ENCODE measurements at places on chromosomes 7 and 10.

DNA sequence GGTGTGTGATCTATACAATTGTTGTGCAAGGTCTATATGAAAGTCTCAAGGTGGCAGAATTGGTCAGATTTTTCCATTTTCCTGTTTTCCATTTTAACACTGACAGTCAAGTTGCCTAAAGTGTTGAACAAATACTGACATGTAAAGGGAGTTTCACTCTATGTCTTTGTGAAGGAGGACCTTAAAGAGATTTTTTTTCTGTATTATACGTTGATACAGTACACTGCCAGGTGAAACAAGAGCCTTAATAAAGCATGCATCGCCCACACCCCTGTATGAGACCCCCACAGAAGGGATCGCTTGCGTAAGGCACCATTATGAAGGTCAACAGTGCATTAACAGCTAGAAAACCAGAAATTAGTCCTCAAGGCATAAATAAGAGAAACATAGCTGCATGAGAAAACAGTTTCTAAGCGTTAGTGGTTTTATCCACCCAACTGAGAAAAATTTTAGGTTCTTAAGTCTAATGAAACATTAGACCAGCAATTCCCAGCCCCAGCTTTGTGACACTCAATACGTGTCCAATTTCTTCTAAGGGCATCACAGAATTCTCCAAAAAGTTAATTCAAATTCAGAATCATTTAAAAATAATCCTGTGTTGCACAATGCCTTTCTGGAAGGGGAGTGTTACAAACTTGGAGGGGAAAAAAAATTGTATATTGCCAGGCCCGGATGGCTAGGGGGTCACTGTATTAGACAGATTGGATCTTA, 6.9 kb downstream of the KLF6 start:
- peak; percentile 10 for DNase-seq

GRCh38 chr10:66378117-66378876, 547.5 kb upstream of the LRRTM3 start:
- DNase-seq: peak; percentile 53

- no peak for DNase-seq
Measured at GRCh38 chr10:45447416-45447815, 73.4 kb downstream of the ALOX5 start.

GRCh38 chr7:92750946-92751345, 85.4 kb downstream of the CDK6 start:
- no peak for DNase-seq

- no peak for DNase-seq
Measured at GRCh38 chr7:16045296-16045695, 358.8 kb upstream of the MEOX2 start.

DNA sequence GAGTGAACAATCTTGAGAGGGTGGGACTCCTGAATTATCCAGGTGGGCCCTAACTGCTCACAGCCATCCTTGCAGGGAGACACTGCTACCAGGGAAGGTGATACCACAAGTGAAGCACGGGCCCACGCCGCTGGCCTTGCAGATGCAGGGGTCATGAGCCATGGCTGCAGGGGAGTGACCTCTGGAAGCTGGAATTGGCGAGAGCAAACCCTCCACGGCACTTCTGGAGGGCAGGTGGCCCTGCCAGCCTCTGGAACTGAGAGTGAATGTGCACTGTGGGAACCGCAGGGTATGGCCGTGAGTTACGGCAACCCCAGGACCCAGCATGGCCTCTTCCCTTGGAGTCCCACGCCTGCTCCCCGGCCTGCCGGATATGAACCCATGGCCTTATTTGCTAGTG, 37.5 kb downstream of the STK32C start:
- no peak for DNase-seq

DNA sequence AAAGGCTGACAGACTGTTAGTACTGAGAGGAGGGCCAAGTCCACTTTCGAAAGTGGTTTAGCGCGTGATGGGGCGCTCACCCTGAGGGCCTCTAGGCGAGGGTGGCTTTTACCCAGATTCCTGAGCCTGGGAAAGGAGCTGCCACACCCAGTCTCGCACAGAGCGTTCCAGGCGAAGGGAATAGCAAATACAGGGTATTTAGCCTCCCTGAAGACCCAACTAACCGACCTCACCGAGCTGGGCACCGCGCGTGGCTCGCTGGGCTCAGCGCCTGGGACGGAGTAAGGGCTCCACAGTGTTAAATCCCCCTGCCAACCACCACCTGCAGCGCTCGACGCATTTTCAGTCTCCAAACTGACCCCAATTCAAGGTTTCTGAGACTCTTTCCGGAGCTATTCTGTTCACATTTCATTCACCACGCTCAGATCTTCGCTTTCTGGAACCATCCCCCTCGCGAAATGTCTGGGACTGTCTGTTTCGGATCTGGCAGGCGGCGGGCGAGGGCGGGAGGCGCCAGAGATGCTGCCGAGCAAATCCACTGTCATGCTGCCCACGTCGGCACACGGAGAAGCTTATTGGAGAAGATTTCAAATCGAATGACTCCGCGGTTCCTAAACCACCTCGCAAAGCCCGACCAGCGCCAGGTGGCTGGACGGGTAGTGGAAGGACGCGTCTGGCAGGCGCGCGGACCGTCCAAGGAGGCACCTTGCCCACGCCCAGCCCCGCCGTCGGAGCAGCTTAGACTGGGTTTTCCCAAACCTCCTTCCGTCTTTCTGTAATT, 1.4 kb upstream of the OSBPL3 start:
- DNase-seq: peak; percentile 66

GRCh38 chr10:52442576-52442975, 128.5 kb downstream of the DKK1 start:
- DNase-seq: peak; percentile 46

DNA sequence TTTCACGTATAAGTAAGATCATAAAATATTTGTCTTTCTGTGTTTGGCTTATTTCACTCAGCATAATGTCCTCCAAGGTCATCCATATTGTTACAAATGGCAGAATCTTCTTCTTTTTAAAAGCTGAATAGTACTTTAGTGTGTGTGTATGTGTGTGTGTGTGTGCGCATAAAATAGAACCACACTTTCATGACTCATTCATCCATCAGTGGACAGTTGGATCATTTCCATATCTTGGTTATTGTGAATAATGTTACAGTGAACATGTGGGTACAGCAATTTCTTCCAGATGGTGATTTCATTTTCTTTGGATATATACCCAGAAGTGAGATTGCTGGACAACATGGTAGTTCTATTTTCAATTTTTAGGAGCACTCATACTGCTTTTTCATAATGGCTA, 622.4 kb downstream of the NRG3 start:
- DNase-seq: peak; percentile 57

GRCh38 chr10:126387041-126387921, 996 bp downstream of the ADAM12 start:
- peak; percentile 84 for DNase-seq

DNA sequence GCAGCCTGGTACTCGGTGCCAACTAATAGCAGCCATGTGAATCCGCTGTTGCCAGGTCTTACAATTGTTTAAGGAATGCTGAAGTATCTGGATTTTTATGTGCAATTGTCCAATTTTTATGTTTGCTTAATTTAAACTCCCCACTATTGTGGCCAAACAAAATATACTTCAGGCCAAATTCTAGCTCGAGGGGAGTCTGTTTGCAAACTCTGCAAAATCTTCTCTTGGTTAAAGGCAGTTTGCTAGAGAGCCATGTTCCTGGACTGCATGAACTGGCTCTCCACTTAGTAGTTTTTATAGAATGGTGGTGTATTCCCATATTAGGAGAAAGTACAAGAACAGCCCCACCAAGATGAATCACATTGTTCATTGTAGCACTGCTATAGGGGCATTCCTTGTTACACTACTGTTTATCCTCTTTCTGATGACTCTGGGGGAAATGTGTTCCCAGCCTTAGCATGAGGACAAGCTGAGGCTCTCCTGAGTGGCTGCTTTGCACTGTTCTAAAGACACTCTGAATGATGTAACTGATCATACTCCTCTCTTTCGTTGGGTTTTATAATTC, 178.0 kb upstream of the GLI3 start:
- DNase-seq: peak; percentile 68

GRCh38 chr7:75808106-75808505, 5.5 kb downstream of the CCL24 start:
- no peak for DNase-seq

- no peak for DNase-seq
Measured at GRCh38 chr10:58373442-58373827, 11.8 kb upstream of the TFAM start.

- no peak for DNase-seq
Measured at GRCh38 chr10:7480742-7481367, 70.0 kb upstream of the SFMBT2 start.

- DNase-seq: peak; percentile 12
Measured at GRCh38 chr7:134362587-134363483, 46.1 kb upstream of the SLC35B4 start.

DNA sequence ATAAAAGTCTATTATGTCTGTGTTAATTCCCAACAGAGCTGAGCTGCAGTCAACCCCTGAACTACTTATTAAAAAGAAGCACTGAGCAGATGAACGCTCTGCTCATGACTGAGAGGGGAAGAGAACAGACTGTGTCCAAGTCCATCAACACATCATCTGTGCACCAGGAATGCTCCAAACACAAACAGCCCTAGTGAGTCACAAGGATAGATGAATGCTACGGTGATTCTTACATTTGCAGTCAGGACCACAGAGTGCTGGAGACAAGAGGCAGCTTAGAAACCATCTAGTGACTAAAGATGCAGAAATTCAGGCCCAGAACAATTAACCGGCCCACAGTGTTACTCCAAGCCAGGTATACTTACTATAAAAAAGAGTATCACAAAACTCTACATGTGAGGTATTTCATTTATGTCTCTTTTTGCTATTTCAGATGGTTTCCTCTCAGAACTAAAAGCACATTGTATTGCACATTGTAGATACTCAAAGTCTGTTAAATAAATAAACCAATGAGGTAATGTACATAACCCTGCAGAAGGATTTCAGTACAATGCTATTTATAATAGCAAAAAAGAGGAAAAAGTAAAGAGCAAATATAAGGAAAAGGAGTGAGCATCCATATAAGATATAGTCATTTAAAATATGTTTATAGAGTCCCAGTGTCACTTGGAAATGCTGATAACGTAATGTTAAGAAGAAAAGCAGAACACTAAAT, 159.2 kb downstream of the KCNMA1 start:
- DNase-seq: peak; percentile 96

DNA sequence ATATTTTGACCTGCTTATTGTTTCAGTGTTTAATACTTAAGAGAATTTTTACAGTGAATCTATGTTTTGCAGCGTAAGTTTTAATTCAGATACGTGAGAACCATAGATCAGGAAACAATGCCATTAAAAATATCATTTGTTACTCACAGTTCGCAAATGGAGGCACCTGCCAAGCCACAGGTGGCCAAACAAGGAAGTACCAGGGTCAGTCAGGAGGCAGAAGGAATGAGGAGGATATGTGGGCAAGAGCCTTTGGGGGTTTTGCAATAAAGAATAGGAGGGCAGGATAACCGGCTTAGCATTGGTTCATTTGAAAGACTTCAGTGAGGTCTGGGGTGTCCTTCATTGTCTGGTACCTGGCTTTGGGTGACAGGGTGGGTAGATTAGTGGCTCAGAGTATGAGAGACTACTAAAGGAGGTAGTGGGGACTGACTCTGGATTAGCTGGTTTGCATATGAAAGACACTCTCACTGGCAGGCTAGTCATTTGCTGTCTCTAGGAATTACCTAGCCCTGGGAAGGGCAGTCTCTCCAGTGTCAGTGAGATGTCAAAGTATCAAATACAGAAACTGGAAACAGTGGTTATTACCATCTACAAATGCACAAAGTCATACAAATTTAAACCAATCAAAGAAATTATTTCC, 132.2 kb upstream of the CAV2 start:
- no peak for DNase-seq

GRCh38 chr7:150935149-150935548, 43.0 kb downstream of the KCNH2 start:
- no peak for DNase-seq

- no peak for DNase-seq
Measured at GRCh38 chr10:106672517-106673175, 491.9 kb downstream of the SORCS1 start.

- no peak for DNase-seq
Measured at GRCh38 chr7:47492716-47493325, 89.1 kb downstream of the TNS3 start.

- DNase-seq: no peak
Measured at GRCh38 chr10:114284346-114285071, 45.5 kb downstream of the VWA2 start.

DNA sequence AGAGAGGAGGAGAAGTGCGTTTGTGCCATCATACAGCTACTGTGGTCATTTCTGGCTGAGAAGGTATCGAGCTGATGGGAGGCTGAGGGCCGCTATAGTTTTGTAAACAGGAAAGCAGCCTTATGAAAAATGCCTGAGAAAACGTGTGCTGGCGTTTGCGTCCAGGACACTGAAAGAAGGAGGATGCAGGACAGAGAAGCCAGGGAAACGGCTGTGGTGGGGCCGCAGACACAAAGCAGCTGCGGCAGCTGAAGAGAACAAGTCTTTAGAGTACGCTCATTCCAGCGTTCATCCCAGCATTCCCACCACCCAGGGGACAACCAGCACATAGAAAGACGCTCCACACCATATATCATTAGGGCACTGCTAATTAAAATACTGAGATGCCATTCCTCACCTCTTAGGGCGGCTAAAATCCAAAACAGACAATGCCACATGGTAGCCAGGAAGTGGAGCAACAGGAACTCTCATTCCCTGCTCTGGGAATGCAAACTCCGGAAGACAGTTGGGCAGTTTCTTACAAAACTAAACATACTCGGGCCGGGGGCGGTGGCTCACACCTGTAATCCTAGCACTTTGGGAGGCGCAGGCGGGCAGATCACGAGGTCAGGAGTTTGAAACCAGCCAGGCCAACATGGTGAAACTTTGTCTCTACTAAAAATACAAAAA, 18.4 kb downstream of the GNA12 start:
- no peak for DNase-seq

DNA sequence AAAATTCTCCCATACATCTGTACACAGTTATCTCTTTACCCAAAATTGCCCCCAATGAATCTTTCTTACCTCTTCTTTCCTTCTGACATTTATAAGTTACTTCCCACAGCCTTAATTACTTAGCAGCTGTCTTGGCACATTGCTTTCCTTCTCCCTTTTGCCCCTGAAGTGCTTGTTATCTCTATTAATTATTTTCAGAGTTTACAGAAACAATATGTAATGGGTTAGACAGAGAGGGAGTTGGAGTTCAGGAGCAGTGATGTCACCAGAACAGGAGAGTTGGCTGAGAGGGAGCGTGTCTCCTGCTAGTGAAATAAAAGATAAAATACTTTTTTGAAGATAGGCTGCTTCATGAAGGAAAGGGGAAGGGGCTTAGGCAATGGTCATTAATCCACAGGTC, 57.4 kb downstream of the ITGB8 start:
- no peak for DNase-seq

GRCh38 chr10:7561985-7562384, 104.8 kb downstream of the ITIH5 start:
- DNase-seq: no peak

DNA sequence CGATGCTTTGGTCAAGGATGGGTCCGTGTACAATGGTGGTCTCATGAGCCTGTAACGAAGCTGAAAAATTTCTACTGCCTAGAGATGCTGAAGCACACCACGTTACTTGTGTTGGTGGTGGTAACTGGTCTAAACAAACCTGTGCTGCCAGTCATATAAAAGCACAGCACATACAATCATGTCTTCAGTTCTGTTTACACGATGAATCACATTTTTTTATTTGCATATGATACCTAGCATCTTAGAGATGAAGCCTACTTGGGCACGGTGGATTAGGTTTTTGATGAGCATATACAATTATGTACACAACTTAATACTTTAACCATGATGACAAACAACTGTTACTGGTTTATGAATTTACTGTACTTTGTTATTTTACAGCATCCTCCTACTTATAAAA, 201.0 kb downstream of the ZMYND11 start:
- no peak for DNase-seq
